ENCODE measurements at places on chromosomes 6 and 20.

DNA sequence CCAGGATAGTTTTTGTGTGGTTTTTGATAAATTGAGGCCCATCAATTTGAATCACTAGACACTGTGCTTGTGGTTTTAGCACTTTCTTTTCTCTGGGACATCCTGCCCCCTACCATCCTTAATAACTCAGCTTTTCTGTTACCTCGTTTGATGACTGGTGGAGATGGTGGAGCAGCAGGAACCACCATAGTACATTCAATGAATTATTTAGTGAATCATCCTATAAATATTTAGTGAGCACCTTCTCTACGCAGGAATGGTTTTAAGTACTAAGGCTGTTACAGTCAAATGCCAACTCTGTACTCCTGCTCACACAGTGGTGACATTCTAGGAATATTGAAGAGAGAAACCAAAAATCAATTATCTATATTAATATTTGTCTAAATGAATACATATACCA is 585.2 kb downstream of the HAO1 start:
- DNase-seq: no peak

DNA sequence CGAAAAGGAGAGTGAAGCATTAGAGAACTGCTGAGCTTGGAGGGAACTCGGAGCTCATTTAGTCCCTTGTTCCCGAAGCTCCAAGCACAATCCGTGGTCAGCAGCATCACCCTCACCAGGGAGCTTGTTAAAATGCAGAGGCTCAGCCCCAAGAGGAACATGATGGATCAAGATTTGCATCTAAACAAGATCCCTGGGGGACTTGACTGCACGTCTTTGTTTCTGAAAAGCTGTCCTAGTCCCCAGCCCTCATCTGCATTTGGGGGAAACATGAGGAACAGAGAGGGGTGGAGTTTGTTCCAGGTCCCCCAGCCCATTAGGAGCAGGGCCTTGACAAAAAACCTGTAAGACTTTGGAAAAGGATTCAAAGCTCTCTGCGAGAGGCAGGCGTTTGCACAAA is 4.1 kb upstream of the LBP start:
- DNase-seq: no peak

- no peak for DNase-seq
Observed at GRCh38 chr6:80976336-80976735, 776.1 kb downstream of the TENT5A start.

DNA sequence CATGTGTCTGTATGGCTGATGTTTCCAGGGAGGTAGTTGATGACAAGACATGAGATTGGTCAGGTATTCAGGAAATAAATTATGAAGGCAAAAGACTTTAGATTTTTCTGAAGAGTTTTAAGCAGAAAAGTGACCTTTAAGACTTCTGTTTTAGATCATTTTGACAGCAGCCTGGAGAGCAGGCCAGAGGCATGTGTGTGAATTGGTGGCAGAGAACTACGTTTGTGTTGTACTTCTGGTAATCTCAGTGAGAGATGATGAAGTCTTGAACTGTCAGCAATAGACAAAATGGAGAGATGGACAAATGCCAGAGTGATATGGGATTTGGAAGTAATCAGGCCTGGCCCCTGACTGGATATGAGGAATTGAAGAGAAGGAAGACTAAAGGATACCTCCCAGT is 30.8 kb downstream of the FARS2 start:
- DNase-seq: no peak

GRCh38 chr6:108105571-108105970 is 31.0 kb upstream of the OSTM1 start:
- DNase-seq: no peak

DNA sequence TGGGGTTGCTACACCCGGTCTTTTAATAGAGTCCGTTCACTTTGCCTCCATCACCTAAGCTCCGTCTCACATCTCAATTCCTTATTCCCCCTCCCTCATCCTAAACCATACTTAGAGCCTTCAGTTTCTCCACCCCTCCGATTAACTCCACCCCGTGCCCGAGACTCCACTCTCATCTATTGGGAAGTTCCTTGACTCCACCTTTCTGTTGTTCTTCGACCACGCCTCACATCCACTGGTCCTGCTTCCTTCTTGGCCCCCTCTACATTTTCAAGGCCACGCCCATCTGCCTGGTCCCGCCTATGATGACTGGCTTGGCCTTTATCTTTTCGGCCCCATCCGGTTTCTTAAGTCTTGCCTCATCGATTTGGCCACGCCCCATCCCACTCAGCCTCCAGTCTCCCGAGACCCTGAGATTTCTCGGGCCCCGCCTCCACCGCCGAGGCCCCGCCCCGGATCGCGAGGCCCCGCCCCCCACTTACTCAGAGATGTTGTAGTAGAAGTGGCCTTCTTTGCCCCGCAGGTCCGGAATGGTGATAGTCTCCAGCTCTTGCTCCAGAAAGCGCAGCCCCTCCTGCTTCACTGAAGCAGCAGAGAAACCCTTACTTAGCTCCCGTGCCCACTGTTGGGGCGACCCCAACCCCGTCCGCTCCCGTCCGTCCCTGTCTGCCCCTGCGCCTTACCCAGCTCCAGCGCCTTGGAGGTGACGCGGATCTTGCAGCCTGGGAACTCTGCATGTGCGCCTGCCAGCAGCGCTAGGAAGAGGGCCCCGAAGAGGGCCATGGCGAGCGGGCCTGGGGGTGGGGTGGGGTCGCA is 1.1 kb downstream of the PLTP start:
- peak; percentile 98 for DNase-seq

DNA sequence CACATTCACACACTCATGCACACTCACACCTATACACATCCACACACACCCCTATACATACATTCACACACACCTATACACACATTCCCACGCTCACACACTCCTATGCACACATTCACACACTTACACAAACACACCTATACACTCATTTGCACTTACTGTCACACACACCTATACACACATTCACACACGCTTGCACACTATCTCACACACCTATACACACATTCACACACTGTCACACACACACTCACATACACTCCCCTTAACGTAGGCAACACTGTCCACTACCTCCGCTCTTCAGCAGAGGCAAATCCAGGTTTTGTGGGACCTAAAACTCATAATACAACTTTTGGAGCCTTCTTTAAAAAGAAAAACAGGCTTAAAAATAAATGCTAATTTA is 487.7 kb upstream of the CDH4 start:
- no peak for DNase-seq

GRCh38 chr6:107491138-107491609 is 1.3 kb downstream of the SOBP start:
- peak; percentile 66 for DNase-seq

GRCh38 chr6:84615113-84615850 is 149.1 kb downstream of the TBX18 start:
- DNase-seq: no peak

GRCh38 chr6:35059596-35060345 is 81.4 kb downstream of the TCP11 start:
- DNase-seq: no peak

DNA sequence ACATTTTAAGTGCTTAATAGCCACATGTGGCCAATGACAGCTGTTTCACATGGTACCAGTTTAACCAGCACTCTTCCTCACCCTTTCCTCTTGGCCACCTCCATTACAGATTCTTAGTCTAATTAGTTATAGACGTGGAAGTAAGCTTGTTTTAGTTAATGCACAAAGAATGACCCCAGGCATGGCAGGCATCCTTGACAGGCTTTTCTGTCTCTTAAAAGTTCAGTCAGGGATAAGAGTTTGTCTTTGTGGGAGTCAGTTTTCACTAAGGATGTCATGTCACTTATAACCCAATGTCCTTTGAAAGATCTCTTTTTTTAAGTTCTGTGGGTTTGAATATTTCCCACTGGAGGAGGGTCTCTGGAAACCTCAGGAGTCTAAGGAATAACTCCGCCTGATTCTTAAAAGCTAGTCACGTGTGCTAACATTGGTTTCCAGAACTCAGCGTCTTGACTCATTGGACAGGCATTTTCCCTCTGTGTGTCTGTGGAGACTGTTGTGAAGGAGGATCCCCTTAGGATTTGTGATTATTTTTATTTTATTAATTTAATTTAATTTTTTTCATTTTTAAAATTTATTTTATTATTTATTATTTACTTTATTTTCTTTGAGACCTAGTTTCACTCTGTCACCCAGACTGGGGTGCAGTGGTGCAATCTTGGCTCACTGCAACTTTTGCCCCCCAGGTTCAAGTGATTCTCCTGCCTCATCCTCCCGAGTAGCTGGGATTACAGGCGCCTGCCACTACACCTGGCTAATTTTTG is 171.4 kb downstream of the ZFAND3 start:
- DNase-seq: no peak

DNA sequence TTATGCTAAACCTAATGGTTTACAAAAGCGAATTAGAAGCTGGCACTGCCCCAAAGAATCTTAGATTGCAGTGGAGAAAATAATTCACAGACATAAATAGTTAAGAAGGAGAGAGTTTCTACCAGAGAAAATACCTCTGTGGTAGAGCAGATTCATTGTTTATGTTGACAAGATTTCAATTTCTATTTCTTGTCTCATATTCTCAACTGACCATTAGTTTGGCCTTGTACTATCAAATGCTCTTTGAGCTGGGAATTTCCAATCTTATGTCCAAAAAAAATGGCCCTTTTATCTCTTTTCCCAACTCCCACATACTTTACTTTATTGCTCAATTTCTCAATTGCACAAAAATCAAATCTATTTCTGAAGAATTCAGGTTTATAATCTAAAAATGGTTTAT is 804.1 kb upstream of the CITED2 start:
- no peak for DNase-seq

GRCh38 chr6:166614171-166614583 is 12.9 kb downstream of the RPS6KA2 start:
- DNase-seq: no peak

- DNase-seq: no peak
Observed at GRCh38 chr6:163308629-163309440, 105.7 kb upstream of the QKI start.

DNA sequence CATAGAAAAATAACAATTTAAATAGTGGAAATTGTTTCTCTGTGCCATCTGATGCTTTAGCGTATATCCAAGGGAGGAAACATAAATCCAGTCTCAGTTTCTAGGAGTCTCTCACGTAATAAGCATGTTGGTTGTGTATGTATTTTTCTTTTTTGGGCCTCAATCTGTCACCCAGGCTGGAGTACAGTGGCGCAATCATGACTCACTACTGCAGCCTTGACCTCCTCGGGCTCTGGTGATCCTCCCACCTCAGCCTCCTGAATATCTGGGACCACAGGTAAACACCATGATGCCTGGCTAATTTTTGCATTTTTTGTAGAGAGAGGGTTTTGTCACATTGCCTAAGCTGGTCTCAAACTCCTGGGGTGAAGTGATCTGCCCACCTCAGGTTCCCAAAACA is 78.6 kb upstream of the PLN start:
- DNase-seq: no peak

- peak; percentile 51 for DNase-seq
Observed at GRCh38 chr6:33314515-33314942, 651 bp upstream of the TAPBP start.

- peak; percentile 28 for DNase-seq
Observed at GRCh38 chr6:106360989-106361430, 493 bp downstream of the CRYBG1 start.

DNA sequence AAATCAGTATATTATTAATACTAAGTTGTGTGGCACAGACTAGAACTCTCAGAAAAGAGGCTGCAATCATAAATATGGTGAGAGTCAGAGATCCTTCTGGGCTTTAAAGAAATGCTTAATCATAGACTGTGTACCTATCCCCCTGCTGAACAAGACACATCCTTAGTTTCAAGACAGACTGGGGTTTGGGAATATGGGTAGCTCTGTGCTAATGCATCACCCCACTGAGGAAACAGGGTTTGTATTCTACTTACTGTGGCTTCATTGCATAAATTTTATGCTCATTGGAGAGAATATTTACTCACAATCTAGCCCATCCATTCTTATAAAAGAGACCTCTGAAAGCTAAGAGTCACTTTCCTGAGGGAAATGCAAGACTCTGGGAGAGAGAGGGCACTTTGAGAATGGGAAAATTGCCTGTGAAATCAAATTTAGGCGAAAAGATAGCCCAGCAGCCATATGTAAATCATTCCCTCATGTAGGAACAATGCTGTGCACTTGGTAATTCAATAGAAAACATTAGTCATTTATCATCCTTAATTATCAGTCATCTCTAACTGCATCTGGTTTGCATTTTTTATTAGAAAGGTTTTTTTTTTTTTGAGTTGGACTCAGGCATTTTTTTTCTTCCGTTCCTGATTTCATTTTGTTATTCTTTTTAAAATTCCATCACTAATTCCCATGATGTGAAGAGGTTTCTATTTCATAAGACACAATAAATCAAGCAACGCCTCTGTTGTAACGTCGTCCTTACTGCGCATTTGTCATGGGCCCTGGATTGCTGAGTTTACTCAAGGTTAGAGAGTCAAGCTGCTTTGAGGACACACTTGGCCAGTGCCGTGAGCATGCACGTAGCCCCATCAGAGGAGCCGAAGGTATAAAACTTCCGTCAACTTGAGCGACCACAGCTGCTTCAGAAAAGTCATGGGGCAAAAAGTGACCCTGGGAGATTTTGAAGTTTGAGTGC is 91.8 kb downstream of the TRMT11 start:
- DNase-seq: no peak

DNA sequence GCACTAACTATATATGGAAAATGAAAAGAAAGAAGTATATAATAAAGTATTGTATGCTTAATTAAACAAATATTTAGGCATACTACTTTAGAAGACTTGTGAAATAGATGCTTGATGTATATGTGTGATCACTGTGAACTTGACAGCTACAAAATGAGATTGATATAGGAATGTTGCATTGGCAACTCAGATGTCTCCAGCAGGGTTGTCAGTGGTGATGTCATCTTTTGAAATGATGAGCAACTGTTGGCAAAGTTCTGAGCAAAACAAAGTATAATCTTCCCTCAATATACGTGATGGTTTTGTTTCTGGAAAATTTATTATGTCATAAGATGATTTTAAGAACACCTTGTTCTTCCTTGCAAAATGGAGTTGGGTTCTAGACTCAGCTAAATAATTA is 133.8 kb downstream of the ARID1B start:
- DNase-seq: no peak

- DNase-seq: no peak
Observed at GRCh38 chr6:127918506-127919427, 17.9 kb upstream of the THEMIS start.

- no peak for DNase-seq
Observed at GRCh38 chr6:51049983-51050877, 231.6 kb downstream of the TFAP2B start.

- DNase-seq: no peak
Observed at GRCh38 chr20:1462001-1462400, 4.6 kb downstream of the NSFL1C start.

DNA sequence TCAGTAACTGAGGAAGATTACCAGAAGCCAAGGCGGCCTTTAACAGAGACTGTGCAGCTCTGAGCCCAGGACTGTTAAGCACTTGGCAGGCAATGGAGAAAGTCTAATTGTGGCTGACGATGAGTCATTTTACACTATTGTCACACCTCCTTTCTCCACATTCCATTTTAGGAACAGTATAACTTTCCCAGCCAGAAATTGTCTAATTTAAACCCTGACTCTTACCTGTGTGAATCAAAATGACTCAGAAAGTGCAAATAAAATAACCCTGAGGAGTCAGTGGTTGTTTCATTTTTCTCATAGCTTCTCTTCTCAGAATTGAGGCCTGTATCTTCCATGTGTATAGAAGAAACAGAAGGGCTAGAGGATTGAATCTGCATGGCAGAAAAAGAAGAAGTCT is 40.0 kb upstream of the OPN5 start:
- no peak for DNase-seq
